ENCODE measurements at places on chromosomes 5 and 9.

GRCh38 chr9:5274770-5275169 is 29.7 kb downstream of the RLN2 start:
- DNase-seq: no peak

DNA sequence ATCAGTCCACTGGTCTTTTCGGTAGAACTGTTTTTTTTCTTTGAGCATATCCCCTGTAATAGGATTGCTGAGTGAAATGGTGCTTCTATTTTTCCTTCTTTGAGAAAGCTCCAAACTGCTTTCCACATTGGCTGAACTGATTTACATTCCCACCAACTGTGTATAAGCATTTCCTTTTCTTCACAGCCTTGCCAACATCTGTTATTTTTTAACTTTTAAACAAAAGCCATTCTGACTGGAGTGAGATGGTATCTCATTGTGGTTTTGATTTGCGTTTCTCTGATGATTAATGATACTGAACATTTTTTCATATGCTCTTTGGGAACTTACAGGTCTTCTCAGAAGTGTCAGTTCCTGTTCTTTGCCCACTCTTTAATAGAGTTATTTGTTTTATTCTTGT is 764.7 kb downstream of the MTRR start:
- DNase-seq: peak; percentile 56

DNA sequence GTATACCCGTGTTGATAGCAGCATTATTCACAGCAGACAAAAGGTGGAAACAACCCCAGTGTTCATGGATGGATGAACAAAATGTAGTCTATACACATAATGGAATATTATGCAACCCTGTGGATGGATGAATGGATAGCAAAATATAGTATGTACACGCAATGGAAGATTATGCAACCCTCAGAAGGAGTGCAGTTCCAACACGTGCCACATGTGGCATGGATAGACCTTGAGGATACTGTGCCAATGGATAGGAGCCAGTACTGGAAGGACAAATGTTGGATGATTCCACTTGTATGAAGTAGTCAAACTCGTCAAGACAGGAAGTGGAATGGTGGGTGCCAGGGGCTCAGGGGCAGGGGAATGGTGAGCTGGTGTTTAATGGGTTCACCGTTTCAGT is 44.9 kb downstream of the PLEKHG4B start:
- no peak for DNase-seq

GRCh38 chr9:32989660-32990059 is 11.8 kb downstream of the APTX start:
- DNase-seq: no peak

- no peak for DNase-seq
Observed at GRCh38 chr5:107010060-107010459, 660.7 kb downstream of the EFNA5 start.

DNA sequence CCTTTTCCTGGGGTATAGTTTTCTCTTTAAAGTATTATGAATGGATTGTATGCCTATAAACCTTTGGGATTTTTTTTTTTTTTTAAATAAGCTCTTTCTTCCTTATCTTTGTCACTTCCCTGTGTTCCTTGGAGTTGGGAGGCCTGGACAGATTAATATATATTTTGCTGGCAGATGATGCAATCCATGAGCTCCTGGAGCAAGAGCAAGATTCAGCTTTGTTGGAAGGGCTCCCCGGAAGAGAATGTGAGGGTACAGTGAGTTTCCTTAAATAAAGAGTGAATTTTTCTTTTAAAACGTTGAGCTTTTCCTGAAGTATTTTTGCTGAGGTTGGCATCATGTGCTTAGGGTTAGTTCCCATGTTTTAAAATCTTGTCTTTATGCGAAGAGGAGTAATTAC is 98.7 kb upstream of the SLC28A3 start:
- DNase-seq: peak; percentile 2

- peak; percentile 27 for DNase-seq
Observed at GRCh38 chr9:137786511-137786920, 91.1 kb upstream of the CACNA1B start.

GRCh38 chr5:141077826-141078225 is 16.6 kb upstream of the PCDHB2 start:
- DNase-seq: no peak

DNA sequence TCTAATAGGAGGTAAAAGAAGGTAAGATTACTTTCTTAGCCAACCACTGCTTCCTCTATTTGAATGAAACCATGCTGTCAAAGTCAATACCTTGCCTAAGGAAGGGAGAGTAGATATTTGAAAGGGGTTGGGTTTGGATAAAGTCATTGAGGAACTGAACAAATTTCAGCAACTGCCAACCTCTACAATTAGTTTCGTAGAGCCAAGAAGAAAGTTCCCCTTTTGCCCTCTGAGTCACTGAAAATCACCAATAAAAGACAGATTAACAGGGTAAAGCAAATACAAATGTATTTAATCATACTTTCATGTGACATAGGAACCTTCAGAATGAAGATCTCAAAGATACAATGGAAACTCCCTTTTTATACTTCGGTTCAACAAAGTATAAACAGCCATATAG is 615.7 kb downstream of the GABRG2 start:
- DNase-seq: no peak

GRCh38 chr5:55657443-55657842 is 54.7 kb downstream of the SLC38A9 start:
- no peak for DNase-seq

GRCh38 chr5:115736004-115736689 is 80.3 kb downstream of the CDO1 start:
- DNase-seq: no peak

Measured in EH (cell line).